ENCODE measurements at places on chromosomes 1 and 21. TPM values are rescaled to one million over a fixed set of nuclear protein-coding genes. Genes with fewer than 3 reads are reported as not detected.

Gene PLEKHG5
- 8.6 TPM for total RNA-seq

Gene WASF2
- total RNA-seq = 9.1 TPM

Gene SIM2
- total RNA-seq = 5.1 TPM

Gene PPM1J
- total RNA-seq = 0.53 TPM

Gene PTPN22
- 0.74 TPM for total RNA-seq
